Substantia nigra (tissue), 51 donors: ENCODE measurements at places on chromosomes 12 and 14.

DNA sequence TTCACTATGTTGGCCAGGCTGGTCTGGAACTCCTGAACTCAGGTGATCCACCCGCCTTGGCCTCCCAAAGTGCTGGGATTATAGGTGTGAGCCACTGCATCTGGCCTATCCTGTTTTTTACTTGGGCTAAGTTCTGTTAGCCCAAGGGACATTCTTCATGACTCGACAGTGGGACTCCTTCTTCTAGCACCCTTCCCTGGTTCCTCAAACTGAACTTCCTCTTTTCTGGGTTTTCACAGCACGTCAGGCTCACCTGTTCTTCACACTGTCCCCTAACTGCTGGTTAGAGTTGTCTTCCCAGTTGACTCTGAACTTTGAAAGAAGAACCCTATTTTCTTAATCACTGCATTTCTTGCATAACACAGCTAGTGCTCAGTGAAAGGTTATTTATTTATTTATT lies 22.5 kb downstream of the CABP1 start:
- DNase-seq: no peak

DNA sequence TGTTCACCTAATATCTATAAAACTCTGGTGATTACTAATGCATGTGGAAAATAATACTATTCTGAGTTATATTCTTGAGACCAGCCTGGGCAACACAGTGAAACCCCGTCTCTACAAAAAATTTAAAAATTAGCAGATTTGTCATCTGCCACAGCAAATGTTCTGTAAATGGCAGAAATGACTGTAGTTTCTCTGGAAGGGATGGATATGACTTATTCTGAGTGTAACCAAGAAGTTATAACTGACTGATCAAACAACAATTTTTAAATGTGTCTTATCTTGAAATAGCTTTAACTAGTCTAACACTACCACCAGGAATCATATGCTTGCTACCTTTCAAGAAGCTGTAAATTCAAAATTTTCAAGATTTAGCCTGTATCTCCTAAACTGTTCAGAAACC lies 88.7 kb downstream of the PLBD1 start:
- no peak for DNase-seq

- DNase-seq: no peak
Measured at GRCh38 chr12:33438025-33438772, 1.4 kb downstream of the SYT10 start.

GRCh38 chr14:22532345-22533056 lies 56.5 kb downstream of the DAD1 start:
- DNase-seq: no peak

GRCh38 chr12:129202109-129202814 lies 349.0 kb downstream of the GLT1D1 start:
- no peak for DNase-seq

DNA sequence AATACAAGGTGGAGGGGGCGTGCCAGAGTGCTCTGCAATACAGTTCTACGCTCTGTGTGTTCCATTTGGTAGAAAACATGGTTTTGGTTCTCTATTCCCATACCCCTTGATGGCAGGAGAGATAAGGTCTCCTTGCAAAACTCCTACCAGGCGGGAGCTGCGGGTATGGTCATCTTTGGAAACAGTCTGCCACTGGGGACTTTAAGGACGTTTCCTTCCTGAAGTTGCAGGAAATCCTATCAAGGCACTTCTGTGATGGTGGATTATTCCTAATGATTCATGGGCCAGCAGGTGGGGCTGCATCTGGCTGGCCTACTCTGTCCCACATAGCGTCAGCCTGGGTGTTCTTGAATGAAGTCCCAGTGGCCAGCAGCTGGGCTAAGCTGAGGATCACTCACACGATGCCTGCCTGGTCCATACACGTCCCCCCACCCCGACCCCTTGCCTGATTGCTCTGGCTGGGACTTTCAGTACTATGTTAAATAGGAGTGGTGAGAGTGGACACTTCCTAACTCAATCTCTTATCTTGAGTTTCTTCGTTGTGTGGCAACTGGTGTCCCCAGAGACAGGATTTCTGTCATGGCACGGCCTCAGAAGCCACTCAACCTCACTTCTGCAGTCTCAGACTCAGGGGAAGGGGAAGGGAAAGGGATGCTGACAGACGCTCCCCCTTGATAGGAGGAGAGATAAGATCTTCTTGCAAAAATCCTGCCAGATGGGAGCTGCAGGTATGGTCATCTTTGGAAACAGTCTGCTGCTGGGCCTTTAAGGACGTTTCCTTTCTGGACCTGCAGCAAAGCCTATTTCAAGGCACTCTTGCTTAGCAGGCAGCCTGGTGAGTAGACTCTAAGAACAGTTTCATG lies 61.0 kb upstream of the FKBP4 start:
- DNase-seq: no peak

- no peak for DNase-seq
Measured at GRCh38 chr12:19181666-19182426, 52.3 kb downstream of the PLEKHA5 start.

GRCh38 chr12:27781680-27782079 lies 1.6 kb upstream of the MANSC4 start:
- DNase-seq: no peak

DNA sequence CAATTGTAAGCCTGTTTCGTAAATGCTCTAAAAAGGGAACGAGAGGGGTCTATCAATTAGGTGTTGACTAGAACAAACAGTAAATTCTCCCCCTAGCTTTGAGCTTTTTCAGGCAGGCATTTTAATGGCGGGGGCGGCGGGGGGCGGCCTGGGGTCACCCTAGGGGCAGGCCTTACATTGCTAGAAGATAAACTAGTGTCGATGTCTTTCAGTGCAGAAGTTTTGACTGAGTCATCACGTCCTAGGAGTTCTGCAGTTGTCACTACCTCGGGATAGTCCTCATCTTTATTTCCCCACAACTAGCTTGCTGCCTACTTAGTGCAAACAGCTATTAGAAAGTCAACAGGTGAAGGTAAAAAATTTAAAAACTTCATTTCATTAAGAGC lies 1.6 kb downstream of the ATP6V1D start:
- DNase-seq: no peak

- DNase-seq: no peak
Measured at GRCh38 chr12:67877727-67878126, 111.5 kb upstream of the IFNG-AS1 start.

DNA sequence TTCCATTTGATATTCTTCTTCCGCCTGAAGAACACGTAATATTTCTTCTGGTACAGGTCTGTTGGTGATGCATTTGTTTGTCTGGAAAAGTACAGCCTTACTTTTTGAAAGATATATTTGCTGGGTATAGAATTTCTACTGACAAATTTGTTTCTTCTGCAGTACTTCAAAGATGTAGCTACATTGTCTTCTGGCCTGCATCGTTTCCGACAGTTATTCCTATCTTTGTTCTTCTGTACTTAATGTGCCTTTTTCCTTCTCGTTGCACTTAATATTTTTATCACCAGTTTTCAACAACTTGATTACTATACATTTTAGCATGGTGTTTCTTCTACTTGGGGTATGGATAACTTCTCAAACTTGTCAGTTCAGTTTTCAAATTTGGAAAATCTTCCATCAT lies 47.1 kb downstream of the SENP1 start:
- no peak for DNase-seq

DNA sequence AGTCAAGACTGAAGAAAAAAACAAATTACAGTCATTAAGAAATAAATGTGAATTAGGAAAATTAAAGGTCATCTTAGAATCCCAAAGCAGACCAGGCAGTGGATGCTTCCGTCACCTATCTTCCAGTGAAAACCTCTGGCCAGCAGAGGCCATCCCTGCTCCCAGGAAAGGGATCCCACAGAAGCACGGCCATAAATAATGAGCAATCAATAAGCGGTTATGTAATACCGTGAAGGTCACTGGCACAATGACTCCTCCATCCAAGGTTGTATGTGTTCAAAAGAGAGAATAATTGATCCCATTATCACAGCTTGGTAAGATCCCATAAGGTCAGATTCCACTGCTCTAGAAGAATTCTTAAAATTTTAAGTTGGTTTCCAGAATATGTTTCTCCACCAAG lies 85.7 kb downstream of the PPP2R5E start:
- no peak for DNase-seq

GRCh38 chr12:89084751-89085150 lies 267.6 kb downstream of the DUSP6 start:
- no peak for DNase-seq

GRCh38 chr12:28086521-28087155 lies 103.6 kb upstream of the CCDC91 start:
- no peak for DNase-seq

DNA sequence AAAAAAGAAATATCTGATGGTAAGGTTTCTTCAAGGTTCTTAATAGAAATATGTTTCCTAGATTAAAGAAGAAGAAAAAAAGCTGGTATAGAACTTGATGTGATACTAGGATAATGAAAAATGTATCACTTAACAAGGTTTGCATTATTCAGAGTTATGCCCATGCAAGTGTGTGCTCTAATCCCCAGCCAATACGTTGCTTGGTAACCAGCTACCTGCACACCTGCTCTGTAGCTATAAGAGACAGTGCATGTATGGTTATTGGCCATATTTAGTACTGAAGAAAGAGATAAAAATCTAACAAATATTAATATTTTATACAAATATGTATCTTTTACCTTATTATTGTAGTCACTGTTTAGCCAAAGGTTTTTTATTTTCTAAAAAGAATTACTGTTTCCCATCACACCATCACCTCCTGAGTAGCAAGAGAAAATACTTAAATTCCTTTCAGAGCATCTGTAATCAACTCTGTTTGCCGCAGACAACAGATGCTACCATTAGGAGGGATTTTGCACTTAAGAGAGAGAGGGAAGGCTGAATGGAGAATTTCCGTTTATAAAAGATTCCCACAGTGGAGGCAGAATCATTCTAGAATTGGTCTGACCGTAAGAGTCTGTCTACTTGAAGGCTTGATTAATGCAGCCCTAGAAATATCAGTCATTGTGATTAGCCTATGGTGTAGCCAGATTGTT lies 115.6 kb downstream of the NEDD1 start:
- DNase-seq: no peak
